ENCODE measurements at places on chromosomes 12 and 14.

GRCh38 chr14:75539561-75540478, 17.6 kb downstream of the BATF start:
- peak; percentile 76 for DNase-seq

- peak; percentile 45 for DNase-seq
These were observed 850 bp upstream of the ZNF385A start for GRCh38 chr12:54385251-54385914.

GRCh38 chr14:57831981-57832380, 33.9 kb downstream of the SLC35F4 start:
- DNase-seq: no peak

- DNase-seq: no peak
These were observed 5.5 kb upstream of the GPR132 start for GRCh38 chr14:105070760-105071137.

DNA sequence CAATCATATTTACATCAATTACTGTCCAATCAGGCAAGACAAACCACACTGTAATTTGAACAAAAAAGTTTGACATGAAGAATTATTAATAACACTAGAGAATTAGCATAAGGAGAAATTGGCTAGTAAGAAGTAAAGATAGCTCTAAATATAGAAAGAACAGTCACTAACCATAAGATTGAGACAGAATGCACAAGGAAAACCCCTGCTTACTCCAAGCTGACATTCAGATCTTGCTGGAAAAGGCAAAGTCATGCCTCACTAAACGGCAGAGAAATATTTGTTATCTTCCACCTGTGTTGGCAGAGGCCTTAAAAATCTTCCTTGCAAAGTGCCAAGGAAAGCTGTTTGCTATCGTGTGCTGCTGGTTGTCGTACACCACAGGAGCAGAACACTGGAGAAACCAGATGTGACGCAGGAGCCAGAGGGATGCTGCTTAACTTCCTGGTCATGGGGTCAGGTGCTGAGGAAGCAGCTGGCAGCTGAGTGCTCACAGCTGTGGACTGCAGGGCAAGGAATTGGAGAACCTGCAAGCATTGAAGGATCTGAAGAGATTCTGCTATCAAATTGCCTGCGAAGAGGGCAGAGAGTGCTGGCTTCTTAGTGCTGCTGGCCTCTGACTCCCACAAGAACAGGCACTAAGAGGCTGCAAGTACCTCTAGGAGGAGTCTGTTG, 1323.3 kb downstream of the LRFN5 start:
- no peak for DNase-seq

DNA sequence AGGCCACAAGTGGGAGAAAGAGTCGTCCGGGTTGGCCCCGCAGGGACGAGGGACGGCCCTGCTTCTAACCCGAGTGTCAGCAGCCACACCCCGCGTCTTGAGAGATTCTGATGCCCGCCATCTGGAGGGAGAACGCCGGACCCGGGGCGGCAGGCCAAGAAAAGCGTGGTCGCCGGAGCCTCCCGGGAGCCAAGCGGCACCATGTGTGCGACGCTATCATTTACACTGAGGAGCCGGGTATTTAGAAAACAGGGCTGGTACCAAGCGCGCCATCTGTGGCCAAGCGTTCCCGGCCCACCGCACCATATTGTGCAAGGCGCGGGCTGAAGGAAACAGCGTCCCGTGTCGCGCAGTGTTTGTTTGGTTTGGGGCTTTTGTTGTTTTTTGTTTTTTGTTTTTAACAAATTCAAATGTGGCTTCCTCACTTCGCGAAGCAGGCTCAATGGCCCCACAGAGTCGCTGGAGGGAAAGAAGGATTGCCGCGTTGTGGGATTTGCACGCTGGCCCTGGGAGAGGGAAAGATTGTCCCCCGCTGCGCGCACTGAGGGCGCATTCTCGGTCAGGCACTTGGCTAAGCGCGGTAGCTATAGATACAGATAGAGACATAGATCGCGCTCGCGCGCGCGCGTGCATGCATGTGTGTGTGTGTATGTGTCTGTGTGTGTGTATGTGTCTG, 153.8 kb downstream of the BCL11B start:
- DNase-seq: no peak

DNA sequence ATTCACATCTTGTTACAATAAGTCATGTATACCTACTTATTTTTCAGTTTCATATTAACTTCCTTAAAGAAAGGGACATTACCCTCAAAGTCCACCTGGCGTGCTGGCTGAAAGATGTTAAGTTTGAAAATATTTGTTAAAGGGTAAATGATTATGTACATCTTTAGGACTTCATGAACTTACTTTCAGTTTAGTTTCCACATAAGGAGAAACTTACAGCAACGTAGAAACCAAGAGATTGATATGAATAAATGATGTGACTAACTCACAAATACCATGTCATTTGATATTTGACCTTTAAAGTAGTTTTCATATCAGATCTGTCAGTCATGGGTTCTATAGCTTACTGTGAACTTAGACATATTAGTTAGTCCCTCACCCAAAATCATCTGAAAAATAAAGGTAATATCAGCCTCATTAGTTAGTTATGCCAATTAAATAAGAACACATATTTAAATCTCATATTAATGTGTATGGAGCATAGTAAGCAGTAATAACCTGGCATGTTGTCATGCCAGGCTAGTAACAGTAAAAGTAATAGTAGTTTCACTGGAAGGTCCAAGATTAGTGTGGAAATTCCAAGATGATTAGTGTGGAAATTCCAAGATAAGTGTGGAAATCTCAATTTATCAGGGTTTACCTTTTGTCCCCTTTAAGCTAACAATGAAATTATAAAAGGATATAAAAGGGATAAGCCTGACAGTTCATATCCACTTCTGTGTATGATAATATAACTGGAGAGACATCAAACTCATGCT, 1.9 kb upstream of the CLEC2D start:
- peak; percentile 60 for DNase-seq

DNA sequence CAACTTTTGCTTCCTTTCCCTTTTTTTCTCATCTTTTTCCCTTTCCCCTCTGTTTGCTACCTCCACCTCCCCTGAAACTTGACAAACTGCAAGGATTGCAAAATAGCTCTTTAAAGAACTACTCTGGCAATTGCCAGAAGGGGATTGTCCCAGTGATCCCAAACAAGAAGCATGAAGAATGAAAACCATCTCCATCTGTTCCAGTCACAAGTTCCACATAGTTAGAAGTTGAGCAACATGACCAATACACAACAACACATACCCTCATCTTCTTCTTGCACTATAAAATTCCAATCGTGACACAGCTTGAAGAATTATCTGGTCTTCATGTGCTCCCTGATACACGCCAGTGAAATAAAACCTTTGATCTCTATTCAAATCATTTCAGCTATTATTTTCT, 93.7 kb upstream of the USP15 start:
- DNase-seq: no peak

GRCh38 chr14:20855652-20856291, 35.4 kb upstream of the RNASE3 start:
- DNase-seq: peak; percentile 16

GRCh38 chr12:80165746-80166145, 66.4 kb downstream of the OTOGL start:
- no peak for DNase-seq

DNA sequence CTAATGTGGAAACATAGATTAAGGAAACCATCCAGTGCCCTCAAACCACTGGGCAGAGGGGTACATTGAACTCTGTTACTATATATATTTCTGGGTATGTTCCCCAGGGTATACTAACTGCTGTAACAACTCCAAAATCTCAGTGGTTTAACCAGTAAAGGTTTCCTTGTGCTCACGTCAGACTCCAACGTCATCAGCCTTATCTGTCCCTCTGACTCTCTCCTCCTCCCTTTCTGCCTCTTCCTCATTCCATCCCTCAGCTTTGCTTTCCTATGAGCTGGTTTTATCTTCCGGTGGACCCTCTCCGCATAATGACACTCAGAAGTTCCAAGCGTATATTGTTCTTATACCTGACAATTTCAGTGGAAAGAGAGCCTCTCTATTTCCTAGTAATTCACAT, 21.2 kb upstream of the SMCO2 start:
- DNase-seq: no peak

GRCh38 chr12:115394496-115395220, 710.7 kb upstream of the TBX3 start:
- DNase-seq: no peak

DNA sequence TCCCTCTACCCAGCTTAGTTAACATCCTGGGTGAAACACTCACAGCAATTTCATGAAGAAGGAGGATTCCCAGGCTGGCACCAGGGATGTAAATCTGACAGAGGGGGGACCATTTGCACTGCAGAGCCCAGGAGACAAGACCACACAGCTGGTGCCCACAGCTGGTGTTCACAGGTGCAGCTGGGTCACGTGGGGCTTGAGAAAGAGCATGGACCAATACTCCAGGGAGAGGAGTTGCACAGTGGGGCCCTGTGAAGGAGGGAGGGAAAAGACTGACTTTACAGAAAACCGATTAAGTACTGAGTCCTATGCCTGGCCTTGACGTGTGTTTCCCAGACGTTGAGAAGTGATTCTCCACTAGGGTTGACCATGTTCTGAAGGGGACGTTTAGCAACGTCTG, 1316.7 kb upstream of the TMEM132C start:
- DNase-seq: no peak

Measured in GM06990 (cell line).